Left ventricle myocardium inferior (tissue), 1 donor: ENCODE measurements at places on chromosomes 6 and 20. TPM values are rescaled to one million over a fixed set of nuclear protein-coding genes. Genes with fewer than 3 reads are reported as not detected.

SIRPA gene
- total RNA-seq: 25.5 TPM

KIF6 gene
- 0.69 TPM for total RNA-seq

- no peak for DNase-seq
These were observed 6.0 kb downstream of the NELFCD start for GRCh38 chr20:58986968-58987517.

DNA sequence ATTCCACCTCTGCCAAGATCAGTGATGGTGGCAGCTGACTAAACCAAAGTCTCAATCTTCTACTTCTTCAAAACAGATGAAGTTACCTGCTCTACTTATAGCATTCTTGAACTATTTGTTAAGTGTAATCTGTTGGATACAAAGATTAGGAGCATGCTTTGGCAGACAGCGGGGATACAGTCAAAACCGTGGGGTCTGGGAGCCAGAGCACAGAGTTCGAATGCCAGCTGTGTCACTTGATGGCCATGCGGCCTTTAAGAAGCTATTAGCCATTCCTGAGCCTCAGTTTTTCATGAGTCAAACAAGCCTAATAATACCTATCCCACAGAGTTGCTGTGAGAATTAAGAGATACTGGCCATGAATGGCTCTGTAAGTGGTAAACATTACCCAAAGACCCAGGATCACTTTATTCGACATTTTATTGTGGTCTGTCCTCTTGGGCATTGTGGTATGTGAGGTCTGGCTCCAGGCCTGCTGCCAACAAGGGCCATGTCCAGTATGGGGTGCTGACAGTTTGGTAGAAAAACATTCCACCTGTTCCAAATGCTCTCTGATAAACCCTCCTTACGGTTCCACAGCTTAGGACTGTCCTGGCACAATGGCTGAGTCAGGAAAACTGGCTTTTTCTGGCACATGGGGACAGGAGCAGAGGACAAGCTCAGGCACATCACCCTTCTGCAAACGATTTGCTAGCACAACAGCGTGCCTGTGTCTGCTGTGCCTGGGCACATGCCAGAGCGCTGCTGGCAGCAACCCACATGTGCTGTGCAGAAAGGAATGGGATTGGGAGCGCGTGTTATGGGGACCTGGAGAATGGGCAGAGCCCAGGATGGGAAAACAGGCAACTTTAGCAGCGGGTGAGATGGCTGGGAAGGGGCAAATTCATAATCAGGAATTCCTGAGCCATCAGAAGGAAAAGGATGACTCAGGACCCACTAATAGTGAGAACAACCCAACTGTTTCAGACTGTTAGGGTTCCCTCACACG lies 15.7 kb upstream of the FAM83C start:
- DNase-seq: peak; percentile 77

DNA sequence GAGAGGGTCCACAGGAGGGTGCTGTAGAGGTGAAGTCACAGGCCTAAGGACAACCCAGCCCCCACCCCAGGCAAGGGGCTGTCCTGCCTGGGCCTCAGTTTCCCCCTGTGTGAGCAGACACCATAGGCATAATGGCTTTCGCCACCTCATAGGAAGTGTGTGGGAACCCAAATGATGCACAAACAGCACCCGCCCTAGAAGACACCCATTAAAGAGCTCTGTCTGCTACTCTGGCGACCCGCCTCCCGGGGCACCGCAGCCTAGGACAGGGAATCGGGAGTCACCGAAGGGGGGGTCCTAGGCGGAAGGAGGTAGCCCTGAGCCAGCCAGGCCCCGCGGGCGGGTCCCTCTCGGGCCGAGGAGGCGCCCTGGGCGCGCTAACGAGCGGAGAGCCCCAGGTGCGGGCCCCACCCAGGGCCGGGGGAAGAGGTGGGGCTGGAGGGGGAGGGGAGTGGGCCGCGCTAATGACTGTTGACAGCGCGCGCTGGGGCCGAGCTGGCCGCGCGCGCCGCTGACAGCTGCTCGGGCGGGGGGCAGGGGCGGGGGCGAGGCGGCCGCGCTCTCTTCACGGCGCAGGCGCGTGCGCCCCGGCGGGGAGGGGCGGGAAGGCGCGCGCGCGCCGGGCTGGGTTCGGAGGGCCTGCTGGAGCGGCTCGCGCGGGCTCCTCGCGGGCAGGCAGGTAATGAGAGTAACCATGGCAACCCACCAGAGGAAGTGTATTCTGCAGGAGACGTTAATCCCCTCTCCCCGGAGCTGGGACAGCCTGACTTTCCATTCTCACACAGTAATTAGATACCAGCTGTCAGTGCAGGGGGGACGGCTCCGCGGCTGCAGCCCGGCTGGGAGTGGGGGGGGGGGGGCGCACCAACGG lies 48.9 kb downstream of the NOL4L start:
- peak; percentile 48 for DNase-seq

GRCh38 chr6:105363100-105363754 lies 39.7 kb downstream of the PREP start:
- no peak for DNase-seq

GRCh38 chr6:170091000-170091638 lies 199.8 kb downstream of the DLL1 start:
- no peak for DNase-seq

GRCh38 chr6:110528101-110528929 lies 51.9 kb upstream of the SLC22A16 start:
- no peak for DNase-seq

GRCh38 chr20:61300709-61301108 lies 48.6 kb downstream of the CDH4 start:
- DNase-seq: no peak

GRCh38 chr6:152776833-152777232 lies 26.2 kb downstream of the VIP start:
- no peak for DNase-seq

GRCh38 chr6:130524552-130524951 lies 158.7 kb downstream of the TMEM200A start:
- DNase-seq: no peak

GRCh38 chr6:152404936-152405595 lies 232.1 kb downstream of the SYNE1 start:
- DNase-seq: no peak
